NCI-H82 (cell line): ENCODE measurements at places on chromosomes 5 and 9.

GRCh38 chr9:18549772-18550171 lies 75.8 kb downstream of the ADAMTSL1 start:
- no peak for DNase-seq

GRCh38 chr9:130358928-130359327 lies 85.8 kb upstream of the ASS1 start:
- no peak for DNase-seq

DNA sequence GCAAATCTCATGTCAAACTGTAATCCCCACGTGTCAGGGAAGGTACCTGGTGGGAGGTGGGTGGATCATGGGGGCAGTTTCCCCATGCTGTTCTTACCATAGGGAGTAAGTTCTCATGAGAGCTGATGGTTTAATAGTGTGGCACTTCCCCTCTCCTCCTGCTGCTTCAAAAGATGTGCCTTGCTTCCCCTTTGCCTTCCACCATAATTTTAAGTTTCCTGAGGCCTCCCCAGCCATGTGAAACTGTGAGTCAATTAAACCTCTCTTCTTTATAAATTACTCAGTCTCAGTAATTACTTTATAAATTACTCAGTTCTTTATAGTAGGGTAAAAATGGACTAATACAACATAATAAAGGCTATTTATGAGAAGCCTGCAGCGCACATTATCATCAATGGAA lies 7.1 kb upstream of the CNTRL start:
- DNase-seq, result no peak

- no peak for DNase-seq
Observed at GRCh38 chr5:14366763-14367162, 214.8 kb upstream of the OTULINL start.

DNA sequence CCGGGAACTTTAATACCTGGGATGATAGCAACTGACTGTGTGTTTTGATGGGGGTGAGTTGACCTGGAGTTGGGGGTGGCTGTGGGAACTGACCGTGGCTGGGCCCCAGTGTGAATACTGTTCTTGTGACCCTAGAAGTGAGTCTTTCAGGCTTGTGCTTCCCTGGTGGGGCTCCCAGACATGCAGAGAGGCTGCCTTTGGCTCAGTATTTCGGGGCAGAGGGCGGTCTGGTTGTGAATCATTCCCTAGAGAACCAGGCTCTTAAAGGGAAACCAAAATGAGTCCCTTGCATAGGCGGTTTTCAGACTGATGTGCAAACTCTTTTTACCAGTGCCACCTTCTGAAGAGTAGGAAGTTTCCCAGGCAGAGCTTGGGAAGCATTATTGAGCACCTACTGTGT lies 132.1 kb downstream of the MACROH2A1 start:
- peak; percentile 59 for DNase-seq

GRCh38 chr5:55624841-55625588 lies 87.1 kb downstream of the SLC38A9 start:
- DNase-seq, result no peak

- DNase-seq, result no peak
Observed at GRCh38 chr5:132103969-132104391, 30.4 kb downstream of the CSF2 start.

- DNase-seq, result peak; percentile 80
Observed at GRCh38 chr5:19874811-19875210, 113.2 kb downstream of the CDH18 start.

DNA sequence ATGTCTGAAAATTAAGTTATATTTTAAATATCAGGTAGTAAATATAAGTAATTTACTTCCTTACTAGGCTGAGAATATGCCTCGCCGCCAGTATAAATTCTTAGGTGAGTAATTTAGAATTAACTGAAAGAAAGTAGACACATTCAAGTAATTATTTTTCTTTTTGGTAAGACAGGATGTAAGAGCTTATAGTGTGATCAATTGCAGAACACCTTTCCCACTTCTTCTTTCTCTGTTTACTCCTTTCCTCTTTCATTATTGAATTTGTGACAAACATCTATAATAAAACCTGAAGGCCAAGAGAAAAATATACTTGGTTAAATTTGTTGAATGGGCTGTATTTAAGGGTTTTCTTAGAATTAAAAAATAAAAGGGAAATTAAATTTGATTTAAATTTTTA lies 195.1 kb upstream of the CDKN2B start:
- DNase-seq, result no peak

GRCh38 chr9:130868230-130868629 lies 28.4 kb downstream of the QRFP start:
- DNase-seq, result no peak

DNA sequence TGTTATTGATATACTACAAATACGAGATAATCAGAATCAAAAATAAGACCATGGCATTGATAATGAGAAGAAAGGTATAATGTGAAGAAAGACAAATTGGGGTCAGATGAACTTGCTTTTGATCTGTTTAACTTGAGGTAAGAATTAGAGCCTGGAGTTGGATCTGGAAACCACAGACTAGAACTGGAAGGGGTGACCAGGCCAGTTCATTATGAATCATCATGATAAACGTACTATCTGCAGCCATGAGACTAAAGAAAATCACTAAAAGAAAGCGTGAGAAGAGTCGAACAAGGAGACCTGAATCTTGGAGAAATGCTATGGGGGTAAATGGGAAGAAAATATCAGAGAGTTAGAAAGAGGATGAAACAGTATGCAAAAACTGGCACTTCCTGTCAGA lies 967.5 kb downstream of the NR2F1-AS1 start:
- DNase-seq, result no peak

DNA sequence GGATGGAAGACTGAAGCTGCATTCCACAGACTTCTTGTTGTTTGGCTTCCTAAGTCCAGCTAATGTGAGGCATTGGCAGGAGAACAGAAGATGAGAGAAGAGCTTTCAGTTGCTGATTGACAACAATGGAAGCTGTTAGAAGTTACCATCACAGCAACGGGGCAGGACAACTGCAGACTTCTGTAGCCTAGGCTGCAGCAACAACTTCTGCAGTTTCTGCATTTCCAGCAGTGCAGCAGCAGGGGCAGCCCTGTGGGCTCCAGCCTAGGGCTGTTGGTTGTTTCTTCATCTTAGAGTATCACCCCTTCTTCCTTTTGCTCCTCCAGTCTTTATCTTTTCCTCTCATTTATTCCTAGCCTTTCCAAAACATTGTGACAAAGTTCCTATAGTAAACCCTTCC lies 528.8 kb upstream of the PTGER4 start:
- no peak for DNase-seq

- no peak for DNase-seq
Observed at GRCh38 chr5:465591-466403, 22.8 kb downstream of the EXOC3 start.

DNA sequence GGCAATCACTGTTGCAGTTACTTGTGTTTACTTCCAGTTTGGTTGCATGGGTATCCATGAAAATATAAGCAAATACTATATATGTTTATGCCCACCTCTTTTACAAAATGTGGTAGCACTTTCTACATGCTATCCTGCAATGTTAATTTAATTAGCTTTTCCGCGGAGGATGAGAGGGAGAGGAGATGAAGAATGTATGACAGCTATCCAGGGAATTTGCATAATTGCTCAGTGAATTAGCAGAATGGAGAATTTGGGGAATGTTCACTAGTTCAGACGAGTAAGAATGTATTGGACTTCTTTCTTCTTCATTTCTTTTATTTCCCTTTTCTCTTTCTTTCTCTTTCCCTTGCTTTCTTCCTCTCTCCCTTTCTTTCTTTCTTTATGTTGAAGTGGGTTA lies 140.7 kb upstream of the SLC28A3 start:
- no peak for DNase-seq

- no peak for DNase-seq
Observed at GRCh38 chr5:71872311-71872864, 153.3 kb downstream of the CARTPT start.

DNA sequence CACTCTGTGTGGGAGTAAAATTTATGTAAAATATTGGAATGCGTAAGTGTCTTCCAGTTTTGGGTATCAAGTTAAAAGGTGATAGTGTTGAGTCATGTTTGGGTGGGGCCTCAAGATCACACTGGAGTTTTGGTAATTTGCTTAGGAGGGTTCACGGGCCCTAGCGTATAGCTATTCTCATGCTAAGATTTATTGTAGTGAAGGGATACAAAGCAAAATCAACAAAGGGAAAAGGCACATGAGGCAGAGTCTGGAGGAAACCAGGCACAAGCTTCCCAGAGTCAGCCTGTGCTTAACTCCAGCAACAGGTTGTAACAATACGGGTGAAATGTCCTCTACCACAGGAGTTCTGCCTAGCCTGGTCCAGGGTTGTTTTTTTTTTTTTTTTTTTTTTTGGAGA lies 20.2 kb downstream of the HSPA4 start:
- no peak for DNase-seq

- DNase-seq, result peak; percentile 71
Observed at GRCh38 chr5:103259705-103260355, 1.3 kb downstream of the MACIR start.

GRCh38 chr5:40410231-40410861 lies 269.4 kb upstream of the PTGER4 start:
- no peak for DNase-seq

GRCh38 chr5:115072266-115073064 lies 97.2 kb downstream of the TRIM36 start:
- no peak for DNase-seq

DNA sequence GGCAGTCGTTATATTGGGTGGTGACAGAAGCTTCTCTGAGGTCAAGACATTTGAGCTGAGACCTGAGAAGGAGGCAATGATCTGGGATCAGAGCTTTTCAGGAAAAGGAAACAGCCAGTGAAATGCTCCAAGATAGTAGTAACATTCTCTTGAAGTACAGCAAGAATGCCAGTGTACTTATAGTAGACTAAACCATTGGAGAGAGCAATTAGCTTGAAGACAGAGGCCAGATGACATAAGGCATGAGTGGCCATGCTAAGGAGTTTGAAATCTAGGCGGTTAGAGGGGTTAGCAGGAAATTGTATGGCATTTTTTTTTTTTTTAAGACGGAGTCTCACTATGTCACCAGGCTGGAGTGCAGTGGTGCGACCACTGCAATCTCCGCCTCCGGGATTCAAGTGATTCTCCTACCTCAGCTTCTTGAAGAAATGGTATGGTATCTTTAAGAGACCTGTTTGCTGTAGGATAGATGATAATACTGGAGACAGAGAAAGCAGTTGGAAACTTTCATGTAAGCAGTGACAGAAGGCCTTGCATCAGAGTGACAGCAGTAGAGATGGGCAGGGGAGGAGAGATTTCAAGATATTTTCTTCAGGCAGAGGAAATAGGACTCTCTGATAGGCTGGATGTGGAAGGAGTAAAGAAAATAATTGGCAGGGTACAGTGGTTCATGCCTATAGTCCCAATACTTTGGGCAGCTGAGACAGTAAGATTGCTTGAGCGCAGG lies 482.2 kb upstream of the PAPPA start:
- DNase-seq, result no peak
